Fibroblast of the aortic adventitia (primary cell): ENCODE measurements at places on chromosomes 16 and 17.

- DNase-seq: no peak
Measured at GRCh38 chr17:53655591-53655990, 167.1 kb upstream of the KIF2B start.

DNA sequence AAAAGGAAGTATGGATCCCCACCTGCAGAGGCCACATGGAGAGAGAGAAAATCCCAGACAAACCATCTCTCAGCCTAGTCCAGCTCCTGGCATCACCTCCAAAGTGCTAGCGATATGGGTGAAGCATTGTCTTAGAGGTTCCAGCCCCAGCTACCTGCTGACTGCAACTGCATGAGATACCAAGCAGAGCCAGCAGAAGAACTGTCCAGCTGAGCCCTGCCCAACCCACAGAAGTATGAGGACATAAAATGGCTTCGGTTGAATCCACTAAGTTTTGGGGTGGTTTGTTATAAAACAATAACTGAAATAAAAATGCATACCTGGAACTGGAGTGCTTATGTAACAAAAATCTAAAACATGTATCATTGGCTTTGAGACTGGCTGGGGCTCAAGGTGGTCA is 20.4 kb upstream of the SLFN5 start:
- no peak for DNase-seq

DNA sequence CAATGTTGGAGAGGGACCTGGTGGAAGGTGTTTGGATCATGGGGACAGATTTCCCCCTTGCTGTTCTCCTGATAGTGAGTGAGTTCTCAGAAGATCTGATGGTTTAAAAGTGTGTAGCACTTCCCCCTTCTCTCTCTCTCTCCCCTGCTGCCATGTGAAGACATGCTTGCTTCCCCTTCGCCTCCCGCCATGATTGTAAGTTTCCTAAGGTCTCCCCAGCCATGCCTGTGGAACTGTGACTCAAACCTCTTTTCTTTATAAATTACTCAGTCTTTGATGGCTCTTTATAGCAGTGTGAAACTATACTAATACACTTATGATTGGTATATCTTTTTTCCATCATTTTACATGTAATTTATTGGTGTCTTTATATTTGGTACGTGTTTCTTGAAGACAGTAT is 13.4 kb downstream of the ADGRG5 start:
- no peak for DNase-seq

- DNase-seq: no peak
Measured at GRCh38 chr17:35548208-35548810, 10.8 kb upstream of the SLFN12L start.

DNA sequence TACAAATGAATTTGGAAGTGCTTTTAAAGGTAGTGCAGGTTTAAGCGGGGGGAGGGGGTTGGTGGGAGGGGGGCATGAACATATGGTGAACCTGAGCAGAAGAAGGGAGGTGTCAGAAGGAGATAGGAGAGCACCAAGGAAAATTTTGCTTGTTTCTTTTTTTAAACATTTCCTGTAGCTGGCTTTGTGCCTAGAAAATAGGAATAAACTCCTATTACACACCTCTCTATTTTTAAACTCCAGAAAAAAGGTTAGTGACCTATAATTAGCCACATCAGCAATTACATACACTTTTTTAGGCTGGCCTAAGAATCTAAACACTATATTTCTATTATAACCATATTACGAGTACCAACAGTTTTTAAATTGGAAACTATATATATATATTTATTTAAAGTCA is 159.1 kb downstream of the SKAP1 start:
- no peak for DNase-seq

DNA sequence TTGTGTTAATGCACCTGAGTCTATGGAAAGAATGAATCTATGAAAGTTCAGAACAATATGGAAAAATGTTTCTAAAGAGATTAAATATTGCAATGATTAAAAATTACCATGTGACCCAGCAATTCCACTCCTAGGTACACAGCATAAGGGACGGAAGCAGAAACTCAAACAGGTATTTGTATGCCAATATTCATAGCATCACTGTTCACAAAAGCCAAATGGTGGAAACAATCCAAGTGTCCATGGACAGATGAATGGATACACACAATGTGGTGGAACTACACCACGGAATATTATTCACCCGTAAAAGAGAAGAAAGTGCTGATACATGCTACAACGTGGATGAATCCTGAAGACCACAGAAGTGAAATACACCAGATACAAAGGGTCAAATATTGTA is 37.7 kb downstream of the VPS53 start:
- no peak for DNase-seq

DNA sequence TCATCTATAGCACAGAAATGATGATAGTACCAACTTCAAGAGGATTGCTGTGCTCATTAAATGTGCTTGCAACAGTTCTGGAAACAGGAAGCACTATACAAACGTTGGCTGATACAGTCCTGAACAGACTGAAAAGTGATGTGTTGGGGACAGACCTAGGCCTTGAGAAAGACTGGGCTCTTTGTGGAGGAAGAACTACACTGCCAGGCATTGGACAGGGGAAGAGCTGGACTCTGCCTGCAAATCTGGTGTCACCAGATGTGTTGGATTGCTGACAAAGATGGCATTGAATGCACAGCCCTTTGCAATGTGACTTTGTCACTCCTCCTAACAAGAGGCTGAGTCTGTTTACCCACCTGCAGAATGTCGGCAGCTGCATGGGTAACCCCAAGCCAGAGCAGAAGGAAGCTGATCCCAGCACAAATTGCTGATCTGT is 12.4 kb upstream of the ST6GALNAC2 start:
- DNase-seq: no peak

GRCh38 chr16:10646581-10647263 is 48.0 kb downstream of the TEKT5 start:
- no peak for DNase-seq

DNA sequence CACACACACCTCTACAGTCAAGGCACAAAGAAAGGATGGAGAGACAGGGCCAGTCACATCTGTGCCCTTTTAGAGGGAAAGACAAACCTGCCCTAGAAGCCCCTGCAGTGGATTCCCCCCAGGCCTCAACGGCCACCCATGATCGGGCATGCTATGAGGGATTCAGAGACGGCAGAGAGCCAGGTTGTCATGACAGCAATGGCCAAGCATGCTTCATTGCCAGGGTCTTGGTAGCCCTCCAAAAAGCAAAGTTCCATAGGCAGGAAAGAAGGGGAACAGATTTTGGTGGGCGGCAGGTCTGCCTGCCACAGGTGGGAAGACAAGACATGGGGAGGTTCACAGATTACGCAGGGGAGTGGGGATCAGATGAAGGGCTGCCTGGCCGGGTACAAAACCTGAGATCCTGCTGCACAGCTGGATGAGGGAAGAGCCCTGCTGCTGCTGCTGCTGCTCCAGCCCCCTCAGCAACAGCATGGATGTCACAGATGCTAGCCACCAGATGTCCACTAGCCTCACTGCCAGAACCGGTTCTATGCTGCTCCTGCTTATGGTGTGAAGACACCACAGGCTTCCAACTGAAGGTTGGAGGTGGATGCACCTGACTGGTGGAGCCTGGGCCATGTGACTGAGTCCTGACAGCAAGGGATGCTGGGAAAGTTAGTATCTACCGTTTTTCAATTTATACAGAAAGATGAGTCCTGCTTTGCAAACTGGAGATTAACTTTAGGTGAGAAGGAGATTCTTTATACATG is 17.8 kb downstream of the ACTG1 start:
- no peak for DNase-seq

DNA sequence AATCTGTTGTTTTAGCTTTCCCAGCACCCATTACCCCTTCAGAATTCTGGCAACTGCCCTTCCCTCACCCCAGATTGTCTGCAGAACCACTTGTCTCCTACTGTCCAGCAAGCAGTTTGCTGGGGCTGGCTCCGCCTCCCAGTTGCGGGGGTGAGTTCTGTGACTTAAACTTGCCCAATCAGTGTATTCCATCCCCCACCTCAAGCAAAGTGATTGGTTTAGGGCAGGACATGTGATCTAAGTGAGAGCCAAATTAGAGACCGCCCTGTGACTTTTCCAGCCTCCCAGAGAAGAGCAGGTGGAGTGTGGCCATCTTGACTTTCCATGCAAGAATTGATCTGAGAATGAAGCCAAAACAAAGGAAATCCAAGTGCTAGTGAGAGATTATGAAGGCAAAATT is 22.7 kb upstream of the SRCIN1 start:
- no peak for DNase-seq

- no peak for DNase-seq
Measured at GRCh38 chr17:56744721-56745120, 89.0 kb downstream of the C17orf67 start.

DNA sequence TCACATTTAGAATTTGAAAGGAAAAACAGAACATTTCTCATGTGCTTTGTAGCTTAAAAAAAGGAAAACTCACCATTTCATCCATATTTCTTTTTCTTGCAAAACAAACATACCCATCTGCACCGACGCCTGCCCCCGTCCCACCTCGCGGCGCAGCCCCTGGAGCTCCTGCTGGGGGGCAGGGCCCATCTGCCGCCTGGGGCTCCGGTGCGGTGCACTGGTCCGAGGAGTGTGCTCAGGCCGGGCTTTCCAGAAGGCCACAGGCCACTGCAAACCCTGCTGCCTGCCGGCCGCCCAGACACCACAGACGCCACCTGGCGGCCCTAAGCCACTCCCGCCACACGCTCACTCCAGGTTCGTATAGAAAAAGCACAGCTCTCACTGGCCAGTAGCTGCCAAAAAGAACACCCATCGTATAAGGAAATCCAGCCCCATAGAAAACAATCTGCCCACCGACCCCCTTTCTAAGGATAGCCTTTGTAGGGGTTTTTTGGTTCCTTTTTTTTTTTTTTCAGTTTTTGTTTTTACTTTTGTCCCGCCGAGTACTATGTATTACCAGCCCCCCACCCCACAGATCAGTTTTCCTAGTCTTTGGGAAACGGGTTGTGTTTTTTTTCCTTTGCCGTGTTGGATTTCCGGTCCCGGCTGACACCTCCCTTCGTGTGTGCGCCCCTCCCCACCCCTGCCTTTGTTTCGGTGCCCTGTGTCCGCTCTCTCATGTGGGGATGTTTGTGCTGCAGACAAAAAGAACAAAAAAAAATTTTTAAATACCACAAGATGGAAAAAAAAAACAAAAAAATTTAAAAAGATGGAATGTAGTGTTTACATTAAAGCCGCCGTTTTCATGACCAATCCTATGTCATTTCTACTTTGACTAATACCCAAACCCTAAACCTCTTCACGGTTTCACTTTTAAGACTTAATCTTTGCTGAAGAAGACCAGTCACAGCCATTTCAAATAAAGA is 68.8 kb downstream of the AMFR start:
- peak; percentile 83 for DNase-seq

GRCh38 chr17:5699814-5700213 is 115.5 kb upstream of the NLRP1 start:
- no peak for DNase-seq
